ENCODE measurements at places on chromosomes 12 and 14. TPM values are rescaled to one million over a fixed set of nuclear protein-coding genes. Genes with fewer than 3 reads are reported as not detected.

- H3K4me3 ChIP-seq = no peak overlapping the region
- no peaks in the 10 kb centered on the region for H3K36me3 ChIP-seq
- no peak overlapping the region for H3K27ac ChIP-seq
- no peak for DNase-seq
- peaks cover 52% of the 10 kb centered on the region for H3K4me1 ChIP-seq
These were observed 10.0 kb upstream of the GPR68 start for GRCh38 chr14:91254461-91254860.

DNA sequence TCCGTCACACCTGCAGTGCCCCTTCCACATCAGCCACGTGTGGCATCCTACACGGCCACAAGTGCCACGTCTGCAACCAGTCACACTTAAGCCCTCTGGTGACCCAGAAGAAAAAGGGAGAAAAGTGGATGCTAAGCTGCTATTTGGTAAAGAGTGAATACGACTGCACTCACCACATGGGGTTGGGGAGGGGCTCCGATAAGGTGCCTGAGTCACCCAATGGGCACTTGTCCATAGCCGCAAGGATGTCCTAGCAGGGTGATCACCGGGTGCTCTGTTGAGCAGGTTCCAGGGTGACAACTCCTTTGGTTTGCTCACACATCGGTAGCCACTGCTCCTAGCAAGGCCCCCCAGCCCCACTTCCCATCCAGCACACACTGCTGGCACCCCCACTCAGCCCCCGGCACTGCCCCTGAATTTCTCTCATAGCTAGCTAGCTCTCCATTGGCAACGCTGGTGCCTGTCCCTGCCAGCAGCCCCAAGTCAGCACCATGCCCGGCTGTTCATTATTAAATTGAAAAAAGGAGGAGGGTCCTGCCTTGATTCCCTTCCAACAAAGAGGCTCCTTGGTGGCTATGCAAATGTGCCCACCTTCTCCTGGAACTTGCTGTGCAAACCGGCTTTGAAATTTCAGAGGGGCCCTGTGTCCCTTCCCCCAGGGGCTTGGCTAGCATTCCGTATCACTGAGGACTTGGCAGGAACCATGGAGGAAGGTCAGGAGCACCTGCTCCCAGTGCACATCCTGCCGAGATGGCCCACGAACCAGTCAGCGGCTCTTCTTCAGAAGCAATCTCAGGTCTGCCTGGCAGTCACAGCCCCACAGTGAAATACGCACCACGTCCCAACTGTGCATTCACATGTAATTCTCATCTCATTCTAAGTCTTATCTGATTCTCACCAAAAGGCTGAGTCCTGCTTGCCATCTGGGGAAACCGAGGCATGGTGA, 227.7 kb upstream of the DIO3 start:
- no peaks in the 10 kb centered on the region for H3K27me3 ChIP-seq
- no peak for DNase-seq
- no peak overlapping the region for H3K4me3 ChIP-seq
- no peaks in the 10 kb centered on the region for H3K36me3 ChIP-seq
- H3K27ac ChIP-seq = no peak overlapping the region
- H3K4me1 ChIP-seq = no peaks in the 10 kb centered on the region

- no peak overlapping the region for H3K27ac ChIP-seq
- H3K36me3 ChIP-seq = no peaks in the 10 kb centered on the region
- peaks cover 7% of the 10 kb centered on the region for H3K4me1 ChIP-seq
- DNase-seq = no peak
- H3K27me3 ChIP-seq = peaks cover 5% of the 10 kb centered on the region
These were observed 4.6 kb downstream of the DTX1 start for GRCh38 chr12:113061061-113061694.

DNA sequence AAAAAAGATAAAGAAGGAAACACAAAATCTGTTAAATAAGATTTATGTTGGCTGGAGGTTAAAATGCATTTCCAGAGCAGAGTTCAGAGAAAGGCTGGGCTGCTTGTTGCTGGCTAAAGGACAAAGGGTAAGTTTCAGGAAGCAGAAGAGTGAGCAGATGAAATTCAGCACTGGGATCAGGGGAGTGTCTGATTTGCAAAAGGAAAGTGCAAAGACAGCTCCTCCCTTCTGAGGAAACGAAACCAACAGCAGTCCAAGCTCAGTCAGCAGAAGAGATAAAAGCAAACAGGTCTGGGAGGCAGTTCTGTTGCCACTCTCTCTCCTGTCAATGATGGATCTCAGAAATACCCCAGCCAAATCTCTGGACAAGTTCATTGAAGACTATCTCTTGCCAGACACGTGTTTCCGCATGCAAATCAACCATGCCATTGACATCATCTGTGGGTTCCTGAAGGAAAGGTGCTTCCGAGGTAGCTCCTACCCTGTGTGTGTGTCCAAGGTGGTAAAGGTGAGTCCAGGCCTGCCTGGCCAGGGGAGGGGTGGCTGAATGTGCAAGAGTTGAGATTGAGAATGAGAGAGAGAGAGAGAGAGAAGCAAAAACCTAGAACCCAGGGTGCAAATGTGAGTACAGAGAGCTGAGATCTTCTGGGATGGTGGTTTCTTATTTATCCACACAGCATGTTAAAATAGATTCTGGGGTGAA, at the start of gene OAS1:
Gene OAS1 (plus strand): TSS at position 251 of the 703 bp plus-strand sequence. CDS start 78 bp downstream, at position 329.
- DNase-seq = no peak
- H3K27ac ChIP-seq = peak within 1 kb of the TSS; percentile 82
- H3K36me3 ChIP-seq = peaks cover 23% of the 10 kb centered on the region
- H3K4me1 ChIP-seq = peaks cover 69% of the 10 kb centered on the region
- peak within 1 kb of the TSS; percentile 73 for H3K4me3 ChIP-seq

DNA sequence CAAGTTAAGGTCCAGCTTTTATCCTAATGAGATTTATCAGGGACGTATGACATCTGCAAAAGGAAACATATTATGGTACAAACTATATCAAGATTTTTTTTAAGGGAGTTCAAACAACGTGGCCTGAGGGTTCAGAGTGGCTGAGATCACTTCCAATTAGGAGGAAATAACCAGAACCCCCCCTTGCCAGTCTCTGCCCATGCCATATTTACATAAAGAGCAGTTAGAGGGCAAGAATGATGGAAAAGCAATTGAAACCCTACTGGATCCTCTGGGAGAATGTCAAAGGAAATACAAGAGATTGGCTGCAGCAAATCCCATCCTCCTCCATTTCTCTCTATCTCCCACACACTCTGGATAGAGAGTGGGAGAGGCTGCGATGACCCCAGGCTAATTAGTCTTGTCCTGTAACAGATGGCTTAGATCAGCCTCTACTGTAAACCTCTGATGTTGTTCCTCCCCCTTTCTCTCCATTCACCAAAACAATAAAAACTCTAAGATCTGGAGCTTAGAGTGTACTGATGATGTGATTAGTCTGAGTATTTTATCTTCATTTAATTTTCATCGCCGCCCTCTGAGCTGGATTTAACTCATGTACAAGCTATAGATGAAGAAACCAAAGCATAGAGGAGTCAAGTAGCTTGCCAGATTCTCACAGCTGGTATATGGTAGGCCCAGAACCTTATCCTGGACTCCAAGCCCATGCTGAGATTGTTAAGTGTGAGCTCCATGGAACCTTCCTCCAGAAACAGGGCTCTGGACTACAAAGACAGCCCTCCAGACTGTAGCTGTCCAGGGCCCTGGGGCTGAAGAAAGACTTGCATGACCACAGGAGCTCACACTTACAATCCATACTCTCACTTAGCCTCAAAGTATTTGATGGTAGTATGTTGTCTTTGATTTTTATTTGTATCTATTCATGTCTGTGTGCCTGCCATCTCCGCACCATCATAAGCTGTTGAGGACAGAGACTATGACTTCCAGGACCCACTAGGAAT, 54.1 kb upstream of the GNG2 start:
- H3K36me3 ChIP-seq = no peaks in the 10 kb centered on the region
- H3K4me1 ChIP-seq = no peaks in the 10 kb centered on the region
- H3K27me3 ChIP-seq = no peaks in the 10 kb centered on the region

DNA sequence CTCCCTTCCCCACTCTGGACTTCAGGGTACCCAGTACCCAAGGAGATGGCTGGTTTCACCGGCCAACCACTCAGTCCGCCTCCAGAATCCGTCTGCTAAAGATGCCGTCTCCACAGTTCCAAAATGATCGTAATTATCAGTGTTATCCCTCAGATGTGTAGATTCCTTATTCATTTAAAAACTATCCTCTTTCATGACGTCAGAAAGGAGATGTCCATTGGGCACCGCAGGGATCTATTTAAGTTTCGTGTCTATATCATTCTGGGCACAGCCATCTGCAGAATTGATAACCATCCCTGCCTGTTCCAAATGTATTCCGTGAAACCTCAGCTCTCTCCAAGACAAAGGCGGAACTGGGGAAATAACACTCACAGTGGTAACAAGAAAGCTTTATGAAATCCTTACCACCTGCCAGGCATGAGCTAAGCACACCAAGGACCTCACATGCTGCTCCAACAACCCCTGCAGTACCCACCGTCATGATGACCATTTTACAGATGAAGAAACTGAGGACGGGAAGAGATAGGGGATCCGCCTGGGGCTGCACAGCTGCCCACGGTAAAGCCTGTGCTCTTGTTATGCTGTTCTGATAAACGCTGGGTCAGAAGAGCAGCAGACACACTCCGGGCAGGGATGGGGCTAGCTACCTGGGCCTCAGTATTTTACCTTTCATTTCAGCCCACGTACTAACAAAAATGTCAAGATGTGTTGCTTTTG, 90.0 kb downstream of the BCL11B start:
- no peaks in the 10 kb centered on the region for H3K36me3 ChIP-seq
- H3K4me3 ChIP-seq = no peak overlapping the region
- H3K4me1 ChIP-seq = peaks cover 17% of the 10 kb centered on the region
- H3K27me3 ChIP-seq = no peaks in the 10 kb centered on the region
- no peak for DNase-seq
- no peak overlapping the region for H3K27ac ChIP-seq

DNA sequence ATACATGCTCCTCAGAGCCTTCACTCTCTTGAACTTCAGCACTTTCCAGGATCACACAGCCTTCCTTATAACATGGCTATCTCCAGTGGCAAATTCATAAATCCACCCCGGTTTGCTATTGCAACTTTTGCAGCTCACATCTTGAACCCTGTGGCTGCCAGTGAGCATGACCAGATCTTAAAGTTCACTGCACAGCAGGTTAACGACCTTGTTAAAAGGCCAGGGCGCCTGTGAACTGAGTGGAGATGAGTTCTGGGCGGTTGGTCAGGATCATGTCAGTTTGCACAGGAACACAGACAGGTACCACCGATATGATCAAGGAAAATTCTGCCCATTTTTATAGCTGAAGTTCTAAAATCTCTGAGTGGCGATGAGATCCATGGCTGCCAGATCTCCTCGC, 24.7 kb upstream of the LTA4H start:
- no peak overlapping the region for H3K4me3 ChIP-seq
- H3K27ac ChIP-seq = no peak overlapping the region

DNA sequence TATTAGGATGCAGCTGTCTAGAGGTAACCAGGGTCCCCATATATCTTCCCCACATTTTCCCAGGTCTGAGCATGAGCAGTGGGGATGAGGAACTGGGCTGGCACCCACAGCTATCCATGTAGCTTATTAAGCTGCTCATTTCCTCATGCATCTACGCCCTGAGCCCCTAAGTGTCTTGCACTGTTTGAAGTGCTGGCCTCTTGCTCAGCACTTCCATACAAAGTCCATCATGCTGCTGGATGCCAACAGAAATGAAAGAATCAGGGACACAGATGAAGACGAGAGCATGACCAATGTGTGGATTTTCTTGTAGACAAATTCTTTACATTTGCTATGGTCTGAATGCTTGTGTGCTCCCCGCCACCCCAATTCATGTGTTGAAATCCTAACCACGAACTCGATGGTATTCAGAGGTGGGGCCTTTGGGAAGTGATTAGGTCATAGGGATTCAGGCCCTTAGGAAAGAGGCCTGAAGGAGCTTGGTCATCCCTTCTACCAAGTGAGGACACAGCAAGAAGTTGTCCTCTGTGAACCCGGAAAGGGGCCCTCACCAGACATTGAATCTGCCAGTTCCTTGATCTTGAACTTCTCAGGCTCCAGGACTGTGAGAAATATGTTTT, 54.5 kb downstream of the C12orf75 start:
- no peak overlapping the region for H3K4me3 ChIP-seq
- H3K27me3 ChIP-seq = no peaks in the 10 kb centered on the region
- no peaks in the 10 kb centered on the region for H3K36me3 ChIP-seq
- DNase-seq = no peak
- peaks cover 3% of the 10 kb centered on the region for H3K4me1 ChIP-seq

DNA sequence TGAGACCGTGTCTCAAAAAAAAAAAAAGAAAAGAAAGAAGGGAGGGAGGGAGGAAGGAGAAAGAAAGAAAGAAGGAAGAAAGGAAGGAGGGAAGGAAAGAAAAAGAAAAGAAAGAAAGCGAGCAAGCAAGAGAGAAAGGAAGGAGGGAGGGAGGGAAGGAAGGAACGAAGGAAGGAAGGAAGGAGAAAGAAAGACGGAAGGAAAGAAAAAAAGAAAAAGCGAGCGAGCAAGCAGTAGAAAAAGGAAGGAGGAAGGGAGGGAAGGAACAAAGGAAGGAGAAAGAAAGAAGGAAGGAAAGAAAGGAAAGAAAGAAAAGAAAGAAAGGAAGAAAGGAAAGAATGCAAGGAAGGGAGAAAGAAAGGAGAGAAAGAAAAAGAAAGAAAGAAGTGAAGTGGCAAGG, 504.0 kb downstream of the GLT1D1 start:
- no peaks in the 10 kb centered on the region for H3K27me3 ChIP-seq
- no peaks in the 10 kb centered on the region for H3K36me3 ChIP-seq
- DNase-seq = no peak
- H3K4me3 ChIP-seq = no peak overlapping the region

- H3K36me3 ChIP-seq = no peaks in the 10 kb centered on the region
- H3K4me1 ChIP-seq = no peaks in the 10 kb centered on the region
- H3K27me3 ChIP-seq = no peaks in the 10 kb centered on the region
- no peak for DNase-seq
These were observed 30.8 kb upstream of the TBC1D30 start for GRCh38 chr12:64793610-64794009.

DNA sequence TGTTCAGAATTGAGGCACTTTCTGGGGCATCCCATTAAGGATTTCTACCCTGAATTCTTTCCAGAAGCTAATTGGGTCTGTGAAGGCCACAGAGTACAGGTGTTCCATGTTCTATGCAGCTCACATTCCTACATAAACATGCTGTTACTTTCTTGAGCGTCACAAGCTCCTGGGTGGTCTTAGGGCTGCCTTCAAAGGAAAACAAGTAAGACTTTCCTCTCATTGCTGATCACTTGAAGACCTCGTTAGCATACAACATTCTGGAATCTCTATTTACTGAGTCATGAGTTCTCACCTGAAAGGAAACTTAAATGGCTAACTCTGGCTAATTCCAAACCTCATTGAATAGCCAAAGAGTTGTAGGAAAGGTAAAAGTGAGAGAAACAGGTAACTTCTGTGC, 63.0 kb upstream of the HMGA2 start:
- no peak for DNase-seq
- H3K4me3 ChIP-seq = no peak overlapping the region
- H3K4me1 ChIP-seq = no peaks in the 10 kb centered on the region
- H3K27me3 ChIP-seq = no peaks in the 10 kb centered on the region
- H3K36me3 ChIP-seq = no peaks in the 10 kb centered on the region

The BDKRB2 gene
- total RNA-seq = 20.4 TPM

The SELPLG gene
- total RNA-seq = 3.5 TPM

The AQP6 gene
- total RNA-seq = not detected

The PLEK2 gene
- 7.6 TPM for total RNA-seq
